Omental fat pad (tissue), 4 donors: ENCODE measurements at places on chromosomes 6 and 20. TPM values are rescaled to one million over a fixed set of nuclear protein-coding genes. Genes with fewer than 3 reads are reported as not detected.

GRCh38 chr6:168274037-168274952, 45.3 kb downstream of the DACT2 start:
- DNase-seq, result no peak

DNA sequence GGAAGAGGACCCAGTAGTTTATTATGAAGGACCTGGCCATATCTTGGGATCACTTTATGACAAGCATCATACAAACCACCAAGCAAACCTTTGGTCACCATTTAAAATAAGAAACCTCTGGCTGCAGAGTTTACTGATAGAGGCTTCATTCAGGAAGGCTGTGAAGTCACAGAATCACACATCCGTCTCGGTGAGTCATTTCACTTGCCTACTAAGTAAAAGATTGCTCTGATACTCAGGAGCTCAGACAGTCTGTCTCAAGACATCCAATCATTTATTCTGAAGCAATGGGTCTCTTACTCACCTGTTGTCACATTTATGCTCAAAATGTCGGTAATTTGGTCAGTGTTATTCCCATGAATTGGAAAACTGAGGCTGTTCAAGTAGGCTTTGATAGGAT, 33.7 kb downstream of the ADGRF5 start:
- no peak for DNase-seq

DNA sequence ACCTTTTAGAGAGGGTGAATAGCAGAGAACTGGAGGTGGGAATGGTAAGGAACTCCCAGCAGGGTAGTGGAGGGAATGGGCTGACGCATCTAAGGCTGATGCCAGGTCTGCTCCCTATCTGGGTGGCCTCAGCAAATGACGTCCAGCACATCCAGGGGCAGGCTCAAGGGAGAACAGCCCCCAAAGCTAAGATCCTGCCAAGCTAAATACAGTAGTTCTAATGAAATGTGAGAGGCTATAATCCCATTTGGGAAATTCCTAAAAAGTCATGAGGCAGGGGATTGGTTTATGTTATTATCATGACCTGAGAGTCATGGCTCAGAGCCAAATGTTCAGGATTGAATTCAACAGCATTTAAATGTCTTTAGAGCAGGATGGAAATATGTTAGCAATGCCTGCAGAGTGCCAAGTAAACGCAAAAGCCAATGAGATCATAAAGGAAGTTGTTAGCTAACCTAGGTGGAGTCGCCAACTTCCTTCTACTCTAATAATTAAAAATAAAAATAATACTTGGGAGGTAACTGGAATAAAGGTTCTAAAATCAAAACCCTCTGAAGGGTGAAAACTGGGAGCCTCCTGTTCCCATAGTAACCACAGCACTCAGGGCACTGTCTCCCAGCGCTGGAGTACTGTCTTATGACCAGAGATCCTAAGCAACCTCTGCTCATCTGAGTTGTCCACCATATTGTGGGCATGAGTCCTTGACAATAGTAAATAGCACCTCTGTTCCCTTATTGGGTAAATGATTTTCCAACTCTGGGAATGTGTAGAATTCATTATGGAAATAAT, 34.8 kb downstream of the IYD start:
- DNase-seq, result no peak

GRCh38 chr20:46816886-46817638, 77.6 kb upstream of the EYA2 start:
- DNase-seq, result no peak

- no peak for DNase-seq
Observed at GRCh38 chr20:37630166-37630565, 63.7 kb upstream of the CTNNBL1 start.

- no peak for DNase-seq
Observed at GRCh38 chr6:114366899-114367298, 24.1 kb upstream of the HS3ST5 start.

- DNase-seq, result no peak
Observed at GRCh38 chr6:160388922-160389321, 40.7 kb downstream of the SLC22A3 start.

DNA sequence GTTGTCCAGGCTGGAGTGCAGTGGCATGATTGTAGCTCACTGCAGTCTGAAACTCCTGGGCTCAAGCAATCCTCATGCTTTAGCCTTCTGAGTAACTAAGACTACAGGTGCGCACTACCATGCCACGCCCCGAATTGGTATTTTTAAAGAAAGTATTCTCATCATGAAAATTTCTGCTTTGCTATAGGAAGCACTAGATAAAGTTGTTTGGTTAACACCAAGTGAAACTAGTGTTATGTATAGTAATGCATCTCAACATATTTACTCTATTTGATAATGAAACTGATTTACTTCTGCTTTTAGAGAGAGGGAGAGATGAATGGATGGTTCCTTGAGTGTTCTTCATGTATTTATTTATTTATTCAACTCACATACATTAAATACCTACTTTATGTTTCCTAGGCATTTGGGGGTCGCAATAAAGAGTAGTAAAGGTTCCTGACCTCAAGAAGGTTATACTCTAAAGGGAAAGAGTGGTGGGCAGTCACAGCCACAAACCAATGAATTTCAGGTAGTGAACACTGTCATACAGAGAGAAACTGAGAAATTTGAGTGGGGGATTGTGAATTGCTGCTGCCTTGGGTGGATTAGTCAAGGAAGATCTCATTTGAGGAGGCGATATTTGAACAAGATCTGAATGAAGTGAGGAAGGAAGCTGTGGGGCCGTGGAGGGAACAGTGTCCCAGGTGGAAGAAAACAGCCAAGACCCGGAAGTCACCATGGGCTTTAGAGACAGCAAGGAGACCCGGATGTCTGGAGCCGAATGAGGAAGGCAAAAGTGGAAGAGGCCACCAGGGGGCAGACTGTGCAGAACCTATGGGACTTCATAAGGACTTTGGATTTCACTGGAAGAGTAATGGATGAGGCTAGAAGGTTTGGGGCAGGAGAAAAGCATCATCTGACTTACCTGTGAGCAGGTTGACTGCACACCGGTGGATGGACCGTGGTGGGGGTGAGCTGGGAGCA, 185.6 kb downstream of the TSHZ2 start:
- DNase-seq, result no peak

DNA sequence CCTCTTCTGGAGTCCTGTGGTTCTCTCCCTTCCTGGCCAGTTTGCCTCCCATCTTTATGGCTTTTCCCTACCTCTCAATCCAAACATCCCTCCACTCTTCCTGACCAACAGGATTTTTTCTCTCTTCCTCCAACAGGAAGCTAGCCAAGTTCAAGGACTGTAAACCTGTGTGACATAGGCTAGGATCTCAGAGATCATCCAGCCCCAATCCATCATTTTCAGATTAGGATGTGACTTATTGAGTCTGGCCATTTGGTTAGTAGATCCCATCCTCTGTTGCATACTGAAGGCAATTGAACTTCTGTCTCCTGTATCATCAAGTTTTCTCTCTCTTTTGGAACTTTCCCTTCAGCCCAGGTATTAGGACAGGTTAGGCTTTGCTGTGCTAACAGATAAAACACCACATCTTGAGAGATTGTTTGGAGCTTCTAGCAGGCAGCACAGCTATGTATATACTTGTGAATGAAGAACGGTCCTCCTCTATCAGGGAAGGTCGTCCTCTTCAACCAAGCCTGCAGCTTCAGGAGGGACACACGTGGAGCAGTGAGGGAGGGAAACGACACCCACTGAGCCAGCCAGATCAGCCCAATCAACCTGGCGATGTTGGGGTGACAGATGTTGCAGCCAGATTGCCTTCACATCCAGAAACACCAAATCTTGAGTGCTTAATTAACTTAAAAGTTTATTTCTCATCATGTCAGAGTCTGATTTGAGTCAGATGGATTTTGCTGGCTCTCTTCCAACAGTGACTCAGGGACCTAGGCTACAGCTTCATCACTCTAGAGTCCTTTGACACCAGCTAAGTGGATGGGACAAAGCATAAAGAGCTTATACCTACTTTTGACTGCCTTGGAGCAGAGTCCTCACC, 106.8 kb downstream of the GJA10 start:
- DNase-seq, result no peak

DNA sequence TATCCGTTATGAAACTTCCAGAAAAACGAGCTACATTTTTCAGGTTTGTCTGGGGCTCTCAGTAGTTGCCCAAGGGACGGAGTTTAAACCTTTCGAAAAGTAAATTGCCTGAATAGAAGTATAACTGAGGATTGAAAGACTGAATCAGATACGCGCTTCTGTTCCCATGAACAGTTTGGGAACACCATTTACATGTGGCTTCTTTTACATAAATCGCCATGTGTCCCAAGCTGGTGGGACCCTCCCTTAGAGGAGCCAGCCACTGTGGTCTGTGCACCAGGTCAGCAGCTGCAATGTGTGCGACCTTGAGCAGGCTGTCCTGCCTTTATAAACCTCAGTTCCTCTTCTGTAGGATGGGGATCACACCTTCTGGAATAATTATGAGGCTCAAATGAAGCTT, 11.0 kb downstream of the ENTPD6 start:
- no peak for DNase-seq

The GNMT gene
- total RNA-seq, result not detected

The BTBD9 gene
- total RNA-seq, result 10.8 TPM

The KCNB1 gene
- total RNA-seq, result 18.3 TPM

The GATA5 gene
- total RNA-seq, result 1.4 TPM

The ADGRB3 gene
- total RNA-seq, result 0.84 TPM
